ENCODE measurements at places on chromosomes 2 and 18.
A peak's percentile ranks its signal among the peaks of the same experiment; 100 is the strongest.

- DNase-seq = no peak
Measured at GRCh38 chr2:45881970-45882581, 230.6 kb downstream of the PRKCE start.

DNA sequence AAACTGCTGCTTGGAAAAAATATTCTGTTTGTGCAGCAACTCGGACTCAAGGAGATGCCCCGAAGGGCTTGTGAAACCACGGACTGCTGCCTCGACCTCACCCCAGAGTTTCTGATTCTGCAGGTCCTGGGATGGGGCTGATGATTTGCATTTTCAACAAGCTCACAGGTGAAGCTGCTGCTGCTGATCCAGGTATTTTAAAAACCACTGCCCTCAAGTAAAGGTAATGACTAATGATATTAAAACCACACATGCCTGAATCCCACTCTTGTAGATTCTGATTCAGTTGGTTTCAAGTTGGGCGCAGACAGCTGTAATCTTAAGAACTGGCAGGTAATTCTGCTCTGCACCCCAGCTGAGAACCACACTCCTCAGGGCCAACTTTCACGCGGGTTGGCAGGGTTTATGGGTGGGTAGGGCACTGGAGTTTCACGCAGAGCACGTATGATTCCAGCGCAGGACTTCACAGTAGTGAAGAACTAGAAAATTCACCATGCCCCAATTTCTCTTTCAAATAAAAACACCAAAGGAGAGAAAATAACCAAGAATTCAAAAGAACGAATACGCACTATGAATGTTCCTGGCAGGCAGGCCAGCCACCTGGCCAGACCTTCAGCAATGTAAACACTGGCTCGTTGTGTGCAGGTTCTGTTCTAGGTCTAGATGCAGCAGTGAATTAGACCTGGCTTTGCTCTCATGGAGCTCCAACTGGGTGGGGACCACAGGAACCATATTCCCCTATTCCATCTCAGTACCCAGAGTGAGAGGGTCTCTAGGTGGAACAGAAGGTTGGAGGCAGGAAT lies 74.6 kb upstream of the ZFP36L2 start:
- DNase-seq = no peak

DNA sequence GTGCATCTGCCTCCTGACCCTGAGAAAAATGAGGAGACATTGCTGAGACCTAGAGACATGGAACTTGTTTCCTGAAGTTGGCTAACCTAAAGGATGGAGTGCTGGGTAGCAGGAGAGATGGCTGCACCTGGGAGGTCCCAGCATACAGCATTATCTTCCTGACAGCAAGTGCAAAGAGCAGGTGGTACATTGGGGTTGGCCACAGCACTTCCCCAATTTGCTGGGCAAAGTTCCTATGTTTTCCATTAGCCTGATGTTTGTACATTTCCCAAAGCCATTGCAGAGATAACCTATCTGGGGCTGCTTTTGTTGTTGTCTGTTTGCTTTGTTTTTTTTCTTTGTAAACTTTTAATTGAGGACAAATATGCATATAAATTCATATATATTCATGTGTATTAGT lies 296.7 kb downstream of the HRH4 start:
- DNase-seq = no peak

- DNase-seq = no peak
Measured at GRCh38 chr2:101160454-101160853, 9.3 kb upstream of the TBC1D8 start.

- peak; percentile 47 for DNase-seq
Measured at GRCh38 chr2:64988420-64989125, 626 bp upstream of the SLC1A4 start.

DNA sequence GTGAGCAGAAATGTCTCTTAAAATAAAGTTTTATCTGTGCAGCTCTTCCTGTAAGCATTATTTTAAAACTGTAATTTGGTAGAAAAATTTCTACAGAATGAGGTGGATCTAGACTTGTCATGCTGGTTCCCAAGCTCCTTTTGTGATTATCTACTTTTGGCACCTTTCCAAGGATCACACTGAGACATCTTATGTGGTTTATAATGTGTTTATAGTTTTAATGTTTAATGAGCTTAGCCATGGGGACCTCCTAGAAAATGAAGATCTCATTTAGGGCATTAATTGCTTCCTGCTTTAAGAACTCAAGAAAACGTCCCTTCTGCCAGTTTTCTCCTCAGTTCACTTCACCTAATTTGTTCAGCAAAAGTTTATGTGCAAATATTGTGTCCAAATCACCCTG lies 468.4 kb downstream of the SUCLG1 start:
- no peak for DNase-seq

GRCh38 chr2:172555272-172555521 lies 693 bp upstream of the PDK1 start:
- no peak for DNase-seq

GRCh38 chr18:33123862-33124518 lies 316.5 kb downstream of the CCDC178 start:
- no peak for DNase-seq

DNA sequence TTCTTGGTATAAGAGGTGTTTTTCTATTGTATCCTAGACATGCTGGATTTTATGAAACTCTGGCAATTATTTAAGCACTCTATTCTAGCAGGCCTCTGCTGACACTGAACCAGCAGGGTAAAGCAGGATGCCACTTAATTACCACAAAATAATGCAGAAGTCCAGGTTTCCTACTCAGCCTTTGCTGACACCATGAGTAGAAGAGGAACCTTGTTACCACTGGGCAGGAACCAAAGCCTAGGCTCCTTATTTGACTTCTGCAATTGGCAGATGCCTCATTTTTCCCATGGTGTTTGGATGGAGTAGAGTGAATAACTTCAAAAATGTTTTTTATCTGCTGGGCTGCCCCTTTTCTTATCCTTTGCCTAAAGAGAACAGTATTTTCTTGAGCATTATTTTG lies 60.8 kb downstream of the THNSL2 start:
- DNase-seq = no peak

- no peak for DNase-seq
Measured at GRCh38 chr18:58580078-58580477, 48.8 kb downstream of the ALPK2 start.

GRCh38 chr2:224584785-224585210 lies 365 bp downstream of the CUL3 start:
- DNase-seq = no peak

GRCh38 chr2:233221378-233222063 lies 30.0 kb upstream of the ATG16L1 start:
- DNase-seq = no peak

DNA sequence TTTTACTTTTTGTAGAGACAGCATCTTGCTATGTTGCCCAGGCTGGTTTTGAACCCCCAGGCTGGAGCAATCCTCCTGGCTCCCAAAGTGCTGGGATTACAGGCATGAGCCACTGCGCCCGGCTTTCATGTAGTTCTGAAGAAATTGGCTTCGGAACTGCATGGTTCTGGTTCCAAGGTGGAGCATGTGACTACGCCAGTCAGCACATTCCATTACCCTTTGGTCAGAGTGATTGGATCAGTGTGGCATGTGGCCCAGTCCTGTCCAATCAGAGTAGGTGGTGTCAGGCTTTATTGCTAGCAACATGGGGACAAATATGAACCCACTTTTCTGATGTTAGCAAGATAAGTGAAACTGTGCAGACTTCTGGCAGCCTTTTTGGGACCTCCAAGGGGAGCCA lies 16.3 kb upstream of the ATOH8 start:
- peak; percentile 92 for DNase-seq

- DNase-seq = no peak
Measured at GRCh38 chr2:217092710-217093379, 233.0 kb upstream of the TNP1 start.

DNA sequence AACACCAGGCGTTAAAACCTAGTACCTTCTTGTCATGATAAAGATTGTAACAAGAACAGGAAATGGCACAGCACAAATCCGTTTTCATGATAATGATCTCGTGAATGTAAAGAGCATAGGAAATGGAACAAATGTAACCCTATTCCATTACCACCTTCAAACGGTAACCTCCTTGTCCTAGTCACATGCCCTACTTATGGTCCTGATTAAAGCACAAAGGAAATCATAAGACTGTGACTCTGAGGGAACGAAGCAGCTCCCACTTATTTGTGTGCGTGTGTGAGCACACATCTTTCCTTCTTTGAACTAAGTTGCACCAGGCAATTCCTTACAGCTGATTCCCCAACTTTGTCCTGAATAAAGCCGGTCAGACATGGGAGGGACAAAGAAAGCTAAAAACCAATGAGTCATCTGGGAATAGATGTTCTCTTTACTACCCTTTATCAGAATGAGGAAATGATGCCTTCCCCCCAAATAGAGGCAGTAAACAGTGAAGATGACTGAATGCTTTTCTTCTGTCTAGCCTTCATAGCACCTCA lies 192.6 kb downstream of the IKZF2 start:
- no peak for DNase-seq

- no peak for DNase-seq
Measured at GRCh38 chr2:66897181-66897580, 462.3 kb downstream of the MEIS1 start.

DNA sequence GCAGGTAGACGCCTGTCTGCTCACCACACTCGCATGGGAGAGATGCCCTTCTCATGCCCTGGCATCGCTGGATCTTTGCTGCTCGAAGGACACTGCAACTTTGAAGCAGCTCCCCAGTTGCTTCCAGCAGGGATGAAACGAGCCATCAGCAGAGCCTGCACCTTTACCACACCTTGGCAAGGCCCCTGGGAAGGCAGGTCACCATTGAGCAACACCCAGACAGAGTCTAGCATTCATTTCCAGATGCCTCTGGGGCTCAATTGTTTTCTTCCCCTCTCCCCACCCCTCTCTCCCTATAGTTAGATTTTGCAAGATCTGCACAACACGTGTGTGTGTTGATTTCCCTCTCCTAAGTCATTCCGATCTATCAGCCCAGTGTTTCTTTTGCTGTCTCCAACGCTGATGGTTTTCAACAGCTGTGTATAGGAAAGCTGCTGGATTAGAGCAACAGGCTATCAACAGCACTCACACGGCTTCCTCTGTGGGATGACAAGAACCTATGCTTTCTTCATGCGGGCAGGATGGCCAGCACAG lies 25.6 kb upstream of the INHBB start:
- no peak for DNase-seq

DNA sequence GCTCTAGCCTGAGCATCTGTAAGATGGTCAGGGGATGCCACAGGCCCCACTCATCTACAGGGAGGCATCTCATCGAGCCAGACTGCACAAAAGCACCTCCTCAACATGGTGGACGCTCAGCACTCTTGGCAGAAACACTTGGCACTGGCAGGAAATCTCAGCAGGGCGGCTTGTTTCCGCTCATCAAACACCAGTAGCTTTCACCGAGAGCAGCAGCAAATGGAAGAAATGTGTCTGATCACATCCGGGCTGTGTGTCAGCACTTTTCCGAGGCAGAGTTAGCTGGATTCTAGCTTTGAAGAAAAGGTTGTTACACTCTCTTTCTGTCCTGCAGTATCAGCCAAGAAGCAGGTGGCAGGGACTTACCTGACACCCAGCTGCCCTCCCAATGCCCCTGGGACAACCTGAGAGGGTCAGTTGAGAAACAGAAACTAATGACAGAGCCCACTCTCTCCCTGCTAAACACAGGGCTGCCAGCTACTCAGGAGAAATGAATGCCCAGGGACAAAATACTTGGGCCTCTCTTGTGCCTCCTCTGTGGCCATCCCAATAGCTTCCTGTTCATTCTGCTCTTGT lies 68.9 kb upstream of the FZD7 start:
- no peak for DNase-seq

- no peak for DNase-seq
Measured at GRCh38 chr18:23587220-23587642, 925 bp upstream of the NPC1 start.

GRCh38 chr2:207230261-207231105 lies 64.7 kb upstream of the KLF7 start:
- DNase-seq = no peak

DNA sequence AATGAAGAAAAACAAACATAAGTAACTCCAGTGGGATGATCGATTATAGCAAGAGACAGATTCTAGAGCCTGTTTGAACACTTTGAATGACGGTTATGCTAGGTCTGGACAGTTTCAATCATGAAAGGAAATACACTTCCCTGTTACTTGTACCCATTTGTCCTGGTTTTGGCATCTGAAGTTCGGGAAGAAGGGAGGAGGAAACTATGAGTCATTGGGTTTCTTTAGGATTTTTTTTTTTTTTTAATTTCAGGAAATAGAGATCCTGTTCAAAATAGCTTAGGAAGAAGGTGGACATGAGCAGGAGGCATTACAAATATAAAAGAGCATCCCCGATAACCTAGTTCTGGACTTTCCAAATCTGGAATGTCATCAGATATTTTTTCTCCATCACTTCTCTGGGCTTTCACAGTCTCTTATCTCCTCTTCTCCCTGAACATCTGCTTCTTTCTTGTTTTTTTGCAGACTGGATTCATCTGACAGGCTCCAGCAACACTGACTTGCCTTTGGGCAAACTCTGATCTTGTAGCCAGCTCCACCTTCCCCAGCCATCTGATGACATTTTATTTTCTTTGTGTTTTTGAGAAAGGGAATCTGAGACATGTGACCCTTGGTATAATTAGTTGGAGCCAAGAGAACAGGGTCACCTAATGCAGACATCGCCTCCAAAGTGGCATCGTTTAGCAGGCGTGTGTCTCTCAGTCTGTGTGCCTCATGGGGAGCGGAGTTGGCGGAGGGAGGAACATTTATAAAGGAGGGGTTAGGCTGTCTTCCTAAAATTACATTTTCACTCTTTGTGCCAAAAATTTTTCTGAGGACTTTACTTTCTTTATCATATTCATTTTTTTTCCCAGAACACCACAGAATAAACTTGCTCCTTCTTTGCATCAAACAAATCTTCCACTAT lies 195.3 kb upstream of the EPHA4 start:
- no peak for DNase-seq

DNA sequence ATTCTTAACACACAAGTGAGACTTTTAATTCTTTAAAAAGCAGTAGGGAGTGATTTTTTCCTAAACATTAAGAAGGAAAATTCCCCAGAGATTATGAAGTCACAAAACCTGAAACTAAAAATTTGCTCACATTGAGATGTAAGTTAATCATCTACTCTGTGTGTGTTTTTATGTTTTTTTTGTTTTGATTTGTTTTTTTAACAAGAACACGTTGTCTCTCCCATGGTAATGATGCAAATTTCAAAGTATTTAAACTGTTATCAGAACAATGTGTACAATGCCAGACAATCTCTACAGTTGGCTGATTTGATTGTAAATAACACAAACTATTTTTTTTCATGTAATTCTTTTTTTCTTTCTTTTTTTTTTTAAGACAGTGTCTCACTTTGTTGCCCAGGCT lies 71.5 kb downstream of the COLEC12 start:
- peak; percentile 49 for DNase-seq

DNA sequence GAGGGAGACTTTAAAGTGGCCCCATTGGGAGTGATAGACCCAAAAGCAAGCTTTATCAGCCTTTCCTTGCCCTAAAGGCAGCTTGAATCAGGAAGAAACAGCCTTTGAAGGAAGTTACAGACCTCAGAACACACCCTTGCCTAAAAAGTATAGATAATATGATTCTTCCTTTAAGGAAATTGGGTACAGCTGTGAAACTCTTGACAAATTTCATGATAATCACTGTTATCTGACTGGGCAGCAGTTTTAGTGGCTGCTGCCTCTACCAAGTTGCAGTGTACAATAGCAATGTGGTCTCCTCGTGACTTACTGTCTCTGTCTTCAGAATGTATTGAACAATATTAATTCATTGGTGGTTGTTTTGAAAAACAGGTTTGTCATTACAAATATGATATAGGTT lies 16.7 kb downstream of the HOXD1 start:
- DNase-seq = no peak
